ENCODE measurements at places on chromosomes 11 and 22.

DNA sequence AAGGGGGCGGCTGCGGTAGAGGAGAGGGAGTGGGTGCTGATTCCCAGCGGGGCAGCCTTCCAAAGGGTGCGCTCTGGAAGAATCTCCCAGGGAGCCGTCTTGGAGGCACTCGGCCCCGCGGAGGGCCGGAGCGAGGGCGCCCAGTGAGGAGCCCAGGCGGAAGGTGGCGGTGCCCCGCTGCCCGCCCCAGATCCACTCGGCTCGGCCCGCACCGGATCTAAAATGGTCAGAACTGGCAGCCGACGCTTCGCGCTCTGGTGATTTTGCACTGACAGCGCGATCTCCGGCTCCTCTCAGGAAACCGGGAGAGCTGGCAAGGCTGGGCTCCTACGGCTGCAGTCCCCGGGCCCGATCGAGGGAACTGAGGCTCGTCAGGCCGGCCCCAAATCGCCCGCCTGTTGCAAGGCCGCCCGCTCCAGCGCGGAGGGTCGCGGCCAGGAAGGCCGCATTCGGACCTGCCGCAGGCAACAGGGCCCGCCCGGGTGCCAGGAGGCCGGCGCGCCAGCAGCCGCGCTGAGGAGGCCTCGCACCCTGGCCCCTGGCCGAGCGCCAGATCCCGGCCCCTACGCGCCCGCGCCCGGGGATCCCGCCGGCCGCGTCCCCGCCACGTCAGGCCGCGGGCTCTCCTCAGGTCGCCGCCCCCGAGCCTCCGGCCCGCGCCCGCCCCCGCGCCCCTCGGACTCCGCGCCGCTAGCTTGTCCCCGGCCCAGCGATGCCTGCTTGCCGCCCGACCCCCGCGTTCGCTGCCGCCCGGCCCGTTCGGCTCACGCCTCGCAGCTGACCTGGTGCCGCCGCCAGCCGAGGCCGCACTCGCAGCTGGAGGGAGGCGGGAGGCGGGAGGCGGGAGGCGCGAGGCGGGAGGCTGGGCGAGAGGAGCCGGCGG, at the start of gene KLHL22:
TSS of gene KLHL22 (minus strand) at position 818 of the 883 bp plus-strand sequence. CDS start 6,584 bp downstream, outside the sequence.
- DNase-seq = peak; percentile 49

DNA sequence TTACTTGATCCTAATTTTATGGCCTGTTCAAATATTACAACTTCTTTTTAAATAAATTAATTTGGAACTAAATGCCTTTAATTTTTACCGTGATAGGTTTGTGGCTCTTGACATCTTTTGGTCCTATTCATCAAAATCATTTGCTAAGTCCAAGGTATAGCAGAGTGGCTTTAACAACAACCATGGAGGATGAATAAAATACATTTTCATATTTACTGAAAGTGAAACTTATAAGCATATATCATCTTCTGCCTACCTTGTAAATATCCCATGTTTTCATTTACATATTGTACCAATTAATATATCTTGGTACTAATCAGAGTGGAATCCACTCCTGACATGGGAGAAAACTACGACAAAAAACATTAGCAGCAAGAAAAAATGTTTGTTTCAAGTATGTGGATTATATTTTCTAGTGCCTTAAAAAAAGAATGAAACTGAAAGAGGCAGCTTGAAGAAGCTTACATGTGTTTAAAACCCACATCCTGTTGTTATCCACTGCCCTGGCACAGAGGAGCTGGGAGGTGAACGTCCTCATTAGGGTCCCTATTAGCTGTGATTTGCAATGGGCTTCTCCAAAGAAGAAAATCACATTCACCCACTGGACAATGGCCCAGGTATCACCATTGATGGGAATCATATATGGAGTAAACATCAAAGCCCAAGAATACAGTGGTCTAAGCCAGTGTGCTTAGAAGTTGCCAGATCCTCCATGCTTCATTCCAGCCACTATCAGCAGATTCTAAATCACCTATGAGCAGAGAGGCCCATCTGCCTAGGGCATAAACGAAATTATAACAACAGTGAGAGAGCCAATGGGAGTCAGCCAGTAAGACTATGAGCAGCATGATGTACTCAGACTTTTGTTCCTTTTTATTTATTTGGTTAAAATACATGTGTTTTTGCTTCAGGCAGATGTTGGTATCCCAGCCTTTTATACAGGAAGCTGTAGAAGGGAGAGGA, 84.7 kb downstream of the MAML2 start:
- no peak for DNase-seq

DNA sequence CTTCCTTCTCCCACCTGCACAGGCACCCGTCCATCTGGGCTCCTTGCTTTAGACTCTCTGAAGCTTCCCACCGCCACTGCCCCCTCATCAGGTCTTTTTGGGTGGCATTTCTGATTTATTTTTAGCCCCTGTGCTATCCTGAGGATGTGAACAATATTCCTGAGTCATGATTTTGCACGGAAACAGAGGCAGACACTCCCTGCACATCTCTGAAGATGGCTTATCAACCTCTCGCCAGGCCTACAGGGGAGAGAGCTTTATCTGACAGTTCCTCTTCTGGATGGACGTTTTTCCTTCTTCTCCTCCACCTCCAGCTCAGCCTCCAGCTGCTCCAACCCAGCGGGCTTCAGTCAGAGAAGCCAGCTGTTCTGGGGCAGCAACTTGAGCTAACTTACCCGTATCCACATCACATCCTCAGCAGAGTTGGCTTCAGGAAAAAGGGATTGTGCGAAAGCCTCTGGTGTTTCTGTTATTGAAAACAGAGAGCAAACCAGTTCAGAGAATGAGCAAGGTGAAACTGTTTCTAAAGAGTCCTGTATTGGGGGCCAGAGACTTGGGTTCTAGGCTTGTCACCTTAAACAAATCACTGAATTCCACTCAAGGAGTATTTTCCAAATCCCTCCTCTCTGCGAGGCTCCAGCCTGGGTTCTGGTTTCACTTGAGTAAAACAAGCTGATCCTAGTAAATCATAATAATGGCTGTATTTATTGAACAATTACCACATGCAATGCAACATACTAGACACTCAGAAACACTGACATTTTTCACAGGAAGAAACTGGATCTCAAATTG, 33.1 kb upstream of the ETS1 start:
- no peak for DNase-seq

GRCh38 chr11:43418197-43418596, 59.5 kb downstream of the TTC17 start:
- DNase-seq = no peak

DNA sequence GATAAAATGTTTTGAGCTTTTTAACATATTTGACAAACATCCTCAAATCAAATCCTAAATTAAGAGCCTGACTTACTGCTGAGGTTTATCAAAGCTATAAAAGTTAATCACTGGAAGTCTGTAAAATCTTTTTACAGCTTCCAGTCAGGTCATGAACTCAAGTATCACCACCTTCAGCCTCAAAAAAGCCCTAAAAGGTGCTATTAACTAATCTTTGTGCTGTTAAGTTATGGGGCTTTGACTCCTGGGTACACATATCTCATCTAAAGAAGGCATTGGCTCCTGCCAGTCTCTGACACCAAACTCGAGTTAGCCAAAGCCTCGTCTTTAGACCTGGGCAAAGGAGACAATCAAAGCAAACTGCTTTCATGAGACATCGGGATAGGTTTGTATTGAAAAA, 34.0 kb upstream of the CBX6 start:
- DNase-seq = no peak

- DNase-seq = no peak
Measured at GRCh38 chr11:61745781-61746441, 6.5 kb upstream of the MYRF start.

GRCh38 chr11:2860636-2861035, 24.9 kb downstream of the CDKN1C start:
- DNase-seq = no peak

GRCh38 chr11:120057595-120058581, 80.0 kb downstream of the TRIM29 start:
- no peak for DNase-seq

- no peak for DNase-seq
Measured at GRCh38 chr11:85231588-85231987, 395.6 kb downstream of the DLG2 start.

- DNase-seq = no peak
Measured at GRCh38 chr11:44301564-44302271, 8.2 kb downstream of the ALX4 start.

- DNase-seq = no peak
Measured at GRCh38 chr11:78355309-78355705, 62.3 kb downstream of the GAB2 start.

GRCh38 chr22:22450343-22450839, 58.2 kb downstream of the ZNF280B start:
- DNase-seq = no peak

DNA sequence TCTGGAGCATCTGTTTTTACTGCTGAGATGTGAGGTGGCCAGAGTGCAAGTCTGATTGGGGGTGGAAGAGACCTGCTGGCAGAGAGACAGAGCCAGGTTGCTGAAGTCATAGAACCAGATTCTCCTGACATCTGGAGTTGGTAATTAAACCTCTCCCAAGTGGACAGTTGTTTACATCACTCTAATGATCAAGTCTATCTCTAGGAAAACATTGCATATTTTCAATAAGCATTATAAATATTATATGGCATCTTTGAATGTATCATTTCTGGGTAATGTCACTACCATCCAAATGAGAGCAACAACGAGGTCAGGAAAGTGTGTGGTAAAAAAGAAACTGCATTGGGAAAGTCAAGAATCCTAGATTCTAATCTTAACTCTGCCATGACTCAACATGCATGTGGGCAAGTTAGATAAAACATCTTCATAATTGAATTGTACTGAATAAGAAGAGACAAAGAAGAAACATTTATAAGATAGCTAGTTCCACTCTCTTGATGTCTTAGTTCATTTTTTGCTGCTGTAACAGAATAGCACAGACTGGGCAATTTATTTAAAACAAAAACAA, 351.2 kb upstream of the API5 start:
- no peak for DNase-seq

DNA sequence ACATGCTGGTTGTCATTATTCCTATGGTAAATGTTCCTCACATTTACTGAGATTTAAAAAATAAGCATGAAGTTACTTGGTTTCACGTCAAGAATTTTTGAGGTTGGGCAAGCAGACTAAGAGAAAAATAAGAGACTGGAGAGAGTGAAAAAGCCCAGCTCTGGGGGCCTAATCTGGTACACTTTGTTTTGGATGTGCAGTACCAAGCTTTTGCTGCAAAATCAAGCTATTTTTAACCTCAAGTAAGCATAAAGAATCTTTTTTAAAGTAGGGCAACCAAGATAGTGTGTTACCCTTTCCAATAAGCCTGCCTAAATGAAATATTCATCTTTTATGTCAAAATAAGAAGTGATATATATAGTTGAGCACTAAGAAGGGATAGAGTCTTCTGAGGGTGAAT, 79.4 kb upstream of the ARHGAP20 start:
- DNase-seq = no peak

GRCh38 chr11:30911247-30911646, 325.1 kb upstream of the MPPED2 start:
- DNase-seq = no peak

DNA sequence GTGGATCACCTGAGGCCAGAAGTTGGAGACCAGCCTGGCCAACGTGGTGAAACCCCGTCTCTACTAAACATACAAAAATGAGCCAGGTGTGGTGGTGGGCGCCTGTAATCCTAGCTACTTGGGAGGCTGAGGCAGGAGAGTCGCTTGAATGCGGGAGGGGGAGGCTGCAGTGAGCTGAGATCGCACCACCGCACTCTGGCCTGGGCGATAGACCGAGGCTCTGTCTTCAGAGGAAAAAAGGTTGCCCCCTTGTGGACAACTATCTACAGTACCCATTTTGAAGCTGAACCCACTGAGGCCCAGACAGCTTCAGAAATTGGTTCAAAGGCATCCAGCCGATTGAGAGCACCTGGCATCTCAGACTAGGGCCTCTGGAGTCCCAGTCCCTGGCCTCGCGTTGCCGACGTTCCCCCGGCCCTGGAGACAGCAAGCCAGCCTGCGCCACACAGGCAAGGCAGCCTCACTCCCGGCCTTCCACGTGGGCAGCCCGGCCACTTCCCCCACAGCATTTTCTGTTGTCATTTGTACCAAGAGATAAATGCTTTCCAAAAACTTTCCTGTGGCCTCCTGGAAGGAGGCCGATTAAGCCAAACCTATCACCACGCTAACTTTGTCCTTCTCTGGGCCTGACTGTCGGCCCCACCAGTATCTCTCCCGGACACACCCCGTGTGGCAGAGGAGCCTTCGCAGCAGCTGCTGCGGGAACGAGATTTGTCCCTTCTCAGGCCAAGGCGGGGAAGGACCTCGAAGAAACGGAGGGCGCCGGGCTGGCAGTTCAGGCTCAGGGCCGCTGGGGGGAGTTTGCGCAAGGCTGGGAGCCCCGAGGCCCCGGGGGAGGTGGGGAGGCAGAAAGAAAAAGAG, 82.8 kb downstream of the FLI1 start:
- no peak for DNase-seq

GRCh38 chr11:62399878-62400266, 19.0 kb upstream of the SCGB1A1 start:
- no peak for DNase-seq

DNA sequence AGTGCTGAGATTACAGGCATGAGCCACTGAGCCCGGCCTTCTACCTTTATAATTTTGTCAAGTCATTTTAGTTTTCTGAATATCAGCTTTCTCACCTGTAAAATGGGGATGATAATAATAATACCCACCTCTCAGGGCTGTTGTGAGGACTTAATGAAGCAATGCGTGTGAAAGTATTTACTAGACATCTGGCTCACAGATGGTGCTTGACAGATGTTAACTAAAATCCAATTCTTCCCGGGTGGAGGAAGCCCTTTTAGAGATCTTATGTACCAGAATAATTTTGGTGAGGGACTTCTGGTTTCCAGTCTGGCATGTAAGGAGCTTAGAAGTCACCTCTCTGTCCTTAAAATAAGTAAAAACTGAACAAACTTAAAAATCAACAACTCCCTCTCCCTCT, 43.7 kb upstream of the NUP160 start:
- no peak for DNase-seq

DNA sequence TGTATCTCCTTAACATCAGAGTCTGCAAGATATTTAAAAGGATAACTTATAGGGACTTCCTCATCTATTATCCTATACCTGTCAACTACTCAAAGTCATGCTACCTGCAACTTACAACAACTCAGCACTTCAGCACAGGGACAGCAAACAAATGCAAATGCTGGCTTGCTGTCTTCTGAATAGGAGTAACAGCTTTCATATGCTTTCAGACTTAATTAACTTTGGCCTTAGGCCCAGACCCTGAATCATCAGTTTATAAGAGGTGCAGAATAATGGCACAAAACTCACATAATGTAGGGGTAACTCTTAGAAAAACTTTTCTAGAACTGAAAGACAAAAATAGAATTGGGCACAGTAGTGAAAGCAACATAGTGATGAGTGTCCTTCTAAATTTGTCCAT, 953.4 kb downstream of the DLG2 start:
- DNase-seq = no peak

DNA sequence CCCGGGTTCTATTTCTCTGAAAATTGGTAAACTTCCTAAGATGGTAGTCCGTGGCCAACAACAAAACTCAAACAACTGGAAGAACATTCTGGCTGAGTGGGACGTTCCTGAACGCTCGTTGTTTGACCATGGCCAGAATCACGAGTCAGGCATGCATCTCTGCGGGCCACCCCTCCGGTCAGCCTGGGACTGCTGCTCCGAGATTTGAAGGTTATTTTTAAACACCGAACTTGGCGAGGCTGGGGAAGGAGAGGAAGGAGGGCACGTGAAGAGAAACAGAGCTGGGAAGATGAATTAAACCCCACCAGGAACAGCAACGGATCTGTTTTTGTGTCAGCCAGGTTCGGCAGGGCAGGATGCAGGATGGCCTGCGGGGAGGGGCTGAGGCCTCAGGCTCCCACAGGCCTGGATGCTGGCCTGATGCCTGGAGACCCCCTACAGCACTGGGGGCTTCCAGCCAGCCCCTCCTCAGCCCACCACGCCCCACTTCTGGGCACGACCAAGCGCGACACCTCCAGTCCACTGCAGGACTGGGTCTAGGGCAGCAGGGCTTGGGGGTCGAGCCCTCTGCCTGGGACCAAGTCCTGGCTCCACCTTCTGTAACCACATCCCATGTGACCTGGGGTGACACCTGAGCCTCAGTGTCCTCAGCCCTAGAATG, 5.1 kb downstream of the SHISAL1 start:
- no peak for DNase-seq
